ENCODE measurements at places on chromosomes 2 and 18. TPM values are rescaled to one million over a fixed set of nuclear protein-coding genes. Genes with fewer than 3 reads are reported as not detected.
A peak's percentile ranks its signal among the peaks of the same experiment; 100 is the strongest.

The ANKRD30BL gene
- not detected for total RNA-seq

The CCDC74B gene
- total RNA-seq: 0.88 TPM

The FAM110C gene
- 5.1 TPM for total RNA-seq

The RAX gene
- total RNA-seq: not detected

The VWA3B gene
- total RNA-seq: not detected

The GAL3ST2 gene
- 0.58 TPM for total RNA-seq

The HRH4 gene
- 0.65 TPM for total RNA-seq

The TMEM178A gene
- total RNA-seq: 0.43 TPM

The TPO gene
- not detected for total RNA-seq

The FBXO36 gene
- 0.71 TPM for total RNA-seq

The ACTG2 gene
- total RNA-seq: not detected

DNA sequence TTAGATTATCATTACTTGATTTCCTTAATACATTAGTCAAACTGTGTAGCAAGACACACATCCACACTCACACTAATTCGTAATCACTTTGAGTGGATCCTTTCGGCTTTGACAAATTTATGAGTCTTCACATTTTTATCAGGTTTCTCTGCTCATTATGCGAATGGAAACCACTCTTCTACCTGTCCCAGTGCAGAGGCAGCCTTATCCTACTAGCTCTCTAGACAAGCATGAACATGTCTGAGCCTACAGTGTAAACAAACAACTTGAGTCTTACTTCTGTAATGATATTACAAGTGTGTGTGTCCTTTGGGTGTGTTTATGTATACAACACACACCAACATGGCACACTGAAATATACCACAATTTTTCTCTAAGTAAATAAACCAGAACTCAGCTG is 361.9 kb upstream of the CHST9 start:
- no peak overlapping the region for H3K27ac ChIP-seq
- no peaks in the 10 kb centered on the region for H3K36me3 ChIP-seq
- no peak for DNase-seq
- H3K4me3 ChIP-seq: no peak overlapping the region
- H3K27me3 ChIP-seq: no peaks in the 10 kb centered on the region

- H3K4me3 ChIP-seq: no peak overlapping the region
- H3K4me1 ChIP-seq: no peaks in the 10 kb centered on the region
- no peak overlapping the region for H3K27ac ChIP-seq
- H3K36me3 ChIP-seq: no peaks in the 10 kb centered on the region
- H3K27me3 ChIP-seq: peaks cover 12% of the 10 kb centered on the region
Observed at GRCh38 chr18:45213040-45213333, 402.3 kb upstream of the SLC14A2 start.

GRCh38 chr2:169693360-169693759 is 845 bp downstream of the CFAP210 start:
- peaks cover 27% of the 10 kb centered on the region for H3K27me3 ChIP-seq
- H3K4me3 ChIP-seq: peak overlapping the region; percentile 80
- H3K27ac ChIP-seq: peak overlapping the region; percentile 37
- peaks cover 27% of the 10 kb centered on the region for H3K4me1 ChIP-seq
- peaks cover 11% of the 10 kb centered on the region for H3K36me3 ChIP-seq

DNA sequence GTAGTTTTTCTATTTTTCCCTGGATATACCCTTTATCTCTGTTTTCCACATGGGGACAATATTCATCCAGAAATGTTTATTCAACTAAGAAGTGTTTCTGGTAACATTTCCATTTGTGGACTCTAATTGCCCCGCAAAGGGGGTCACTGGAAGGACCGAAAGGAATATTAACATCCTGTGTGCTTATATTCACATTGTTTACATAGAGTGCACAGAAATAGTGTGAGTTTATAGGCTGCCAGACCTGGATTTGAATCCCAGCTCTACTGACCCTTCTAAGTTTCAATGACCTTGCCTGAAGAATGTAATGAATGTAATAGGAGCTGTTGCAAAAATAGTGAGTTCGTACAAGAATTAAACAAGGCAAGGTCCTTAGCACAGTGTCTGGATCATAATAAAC is 152.9 kb upstream of the NCKAP5 start:
- DNase-seq: no peak
- no peak overlapping the region for H3K27ac ChIP-seq
- no peak overlapping the region for H3K4me3 ChIP-seq
- no peaks in the 10 kb centered on the region for H3K4me1 ChIP-seq
- no peaks in the 10 kb centered on the region for H3K36me3 ChIP-seq

DNA sequence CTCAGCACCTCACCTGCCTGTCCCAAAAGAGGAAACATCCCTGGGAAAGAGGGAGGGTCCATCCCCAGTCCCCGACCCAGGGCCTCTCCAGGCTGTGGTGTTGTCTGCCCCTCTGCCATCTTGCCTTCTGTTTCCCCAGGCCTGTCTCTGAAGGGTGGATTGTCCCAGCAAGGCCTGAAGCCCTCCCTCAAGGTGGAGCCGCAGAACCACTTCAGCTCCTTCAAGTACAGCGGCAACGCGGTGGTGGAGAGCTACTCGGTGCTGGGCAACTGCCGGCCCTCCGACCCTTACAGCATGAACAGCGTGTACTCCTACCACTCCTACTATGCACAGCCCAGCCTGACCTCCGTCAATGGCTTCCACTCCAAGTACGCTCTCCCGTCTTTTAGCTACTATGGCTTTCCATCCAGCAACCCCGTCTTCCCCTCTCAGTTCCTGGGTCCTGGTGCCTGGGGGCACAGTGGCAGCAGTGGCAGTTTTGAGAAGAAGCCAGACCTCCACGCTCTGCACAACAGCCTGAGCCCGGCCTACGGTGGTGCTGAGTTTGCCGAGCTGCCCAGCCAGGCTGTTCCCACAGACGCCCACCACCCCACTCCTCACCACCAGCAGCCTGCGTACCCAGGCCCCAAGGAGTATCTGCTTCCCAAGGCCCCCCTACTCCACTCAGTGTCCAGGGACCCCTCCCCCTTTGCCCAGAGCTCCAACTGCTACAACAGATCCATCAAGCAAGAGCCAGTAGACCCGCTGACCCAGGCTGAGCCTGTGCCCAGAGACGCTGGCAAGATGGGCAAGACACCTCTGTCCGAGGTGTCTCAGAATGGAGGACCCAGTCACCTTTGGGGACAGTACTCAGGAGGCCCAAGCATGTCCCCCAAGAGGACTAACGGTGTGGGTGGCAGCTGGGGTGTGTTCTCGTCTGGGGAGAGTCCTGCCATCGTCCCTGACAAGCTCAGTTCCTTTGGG is 47.2 kb downstream of the BOLA3 start:
- peaks cover 14% of the 10 kb centered on the region for H3K36me3 ChIP-seq
- H3K4me3 ChIP-seq: no peak overlapping the region
- DNase-seq: no peak
- no peaks in the 10 kb centered on the region for H3K27me3 ChIP-seq
- H3K4me1 ChIP-seq: no peaks in the 10 kb centered on the region
- H3K27ac ChIP-seq: no peak overlapping the region

GRCh38 chr2:176891857-176892256 is 320.7 kb upstream of the HNRNPA3 start:
- no peak overlapping the region for H3K4me3 ChIP-seq
- no peak for DNase-seq

GRCh38 chr18:47883771-47884413 is 46.6 kb downstream of the SMAD2 start:
- peaks cover 56% of the 10 kb centered on the region for H3K36me3 ChIP-seq
- no peaks in the 10 kb centered on the region for H3K27me3 ChIP-seq
- no peak overlapping the region for H3K27ac ChIP-seq

DNA sequence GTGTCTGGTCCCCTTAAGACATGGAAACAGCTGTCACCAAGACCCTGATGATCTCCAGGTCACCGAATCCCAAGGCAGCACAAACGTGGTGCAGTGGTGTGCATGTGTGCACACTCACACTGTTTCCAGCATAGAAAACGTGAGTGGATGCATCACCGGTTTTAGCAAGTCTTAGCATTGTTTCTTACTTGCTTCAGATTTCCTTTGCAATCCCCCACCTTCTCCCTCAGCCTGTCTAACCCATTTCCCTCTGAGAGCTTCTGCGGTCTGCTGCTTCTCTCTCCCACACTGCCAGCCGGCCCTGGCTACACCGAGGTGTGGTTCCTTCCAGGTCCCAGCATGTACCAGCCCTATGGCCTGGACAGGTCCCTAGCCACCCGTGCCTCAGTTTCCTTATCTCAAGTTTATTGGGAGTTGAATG is 343.4 kb upstream of the HS6ST1 start:
- no peaks in the 10 kb centered on the region for H3K36me3 ChIP-seq
- H3K27ac ChIP-seq: no peak overlapping the region
- peaks cover 12% of the 10 kb centered on the region for H3K27me3 ChIP-seq

GRCh38 chr18:28331551-28331950 is 154.6 kb upstream of the CDH2 start:
- DNase-seq: no peak
- H3K27ac ChIP-seq: no peak overlapping the region
- H3K4me3 ChIP-seq: no peak overlapping the region
- no peaks in the 10 kb centered on the region for H3K27me3 ChIP-seq

DNA sequence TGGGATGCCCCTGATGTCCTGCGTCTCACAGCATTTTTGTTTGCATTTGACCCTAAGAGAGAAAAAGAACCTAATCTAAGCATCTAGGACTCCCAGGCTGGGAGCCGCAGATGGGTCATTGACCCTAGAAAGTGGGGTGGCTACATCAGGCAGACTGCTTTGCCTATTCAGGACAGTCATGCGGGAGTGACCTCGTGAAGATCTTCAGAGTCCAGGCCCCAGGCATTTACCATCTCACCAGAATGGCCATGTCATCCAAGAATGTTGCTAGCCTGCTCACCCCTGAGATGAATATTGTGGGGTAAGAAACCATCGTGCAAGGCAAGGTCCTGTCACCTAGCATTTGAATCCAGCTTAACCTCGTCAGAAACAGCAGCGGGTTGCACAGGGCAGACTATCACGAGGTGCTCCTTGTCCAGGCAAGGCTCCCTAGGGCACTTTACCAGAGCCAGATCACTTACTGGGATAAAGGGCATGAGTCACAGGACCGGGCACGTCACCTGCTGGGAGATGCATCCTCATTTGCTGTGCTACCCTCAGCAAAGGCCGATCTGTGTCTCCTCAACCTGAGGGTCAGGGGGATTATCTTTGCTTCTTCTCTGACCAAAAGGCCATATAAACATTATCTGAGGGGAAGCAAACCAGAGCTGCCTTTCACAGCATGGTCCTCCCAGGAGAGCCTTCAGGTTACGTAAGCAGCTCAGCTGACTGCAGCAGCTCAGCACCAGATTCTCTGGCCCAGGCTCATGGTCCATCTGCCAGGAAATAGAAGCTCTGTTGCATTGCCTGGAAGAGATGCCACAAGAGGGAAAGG is 162.3 kb downstream of the ACKR3 start:
- no peak overlapping the region for H3K27ac ChIP-seq
- DNase-seq: no peak

- H3K27ac ChIP-seq: no peak overlapping the region
- peaks cover 7% of the 10 kb centered on the region for H3K27me3 ChIP-seq
- H3K4me3 ChIP-seq: no peak overlapping the region
- no peak for DNase-seq
Observed at GRCh38 chr2:47219970-47220369, 64.9 kb upstream of the STPG4 start.

GRCh38 chr18:22705328-22705727 is 227.8 kb upstream of the RBBP8 start:
- no peak for DNase-seq
- peaks cover 2% of the 10 kb centered on the region for H3K27me3 ChIP-seq
- H3K4me1 ChIP-seq: no peaks in the 10 kb centered on the region
- no peak overlapping the region for H3K27ac ChIP-seq
- H3K4me3 ChIP-seq: no peak overlapping the region

DNA sequence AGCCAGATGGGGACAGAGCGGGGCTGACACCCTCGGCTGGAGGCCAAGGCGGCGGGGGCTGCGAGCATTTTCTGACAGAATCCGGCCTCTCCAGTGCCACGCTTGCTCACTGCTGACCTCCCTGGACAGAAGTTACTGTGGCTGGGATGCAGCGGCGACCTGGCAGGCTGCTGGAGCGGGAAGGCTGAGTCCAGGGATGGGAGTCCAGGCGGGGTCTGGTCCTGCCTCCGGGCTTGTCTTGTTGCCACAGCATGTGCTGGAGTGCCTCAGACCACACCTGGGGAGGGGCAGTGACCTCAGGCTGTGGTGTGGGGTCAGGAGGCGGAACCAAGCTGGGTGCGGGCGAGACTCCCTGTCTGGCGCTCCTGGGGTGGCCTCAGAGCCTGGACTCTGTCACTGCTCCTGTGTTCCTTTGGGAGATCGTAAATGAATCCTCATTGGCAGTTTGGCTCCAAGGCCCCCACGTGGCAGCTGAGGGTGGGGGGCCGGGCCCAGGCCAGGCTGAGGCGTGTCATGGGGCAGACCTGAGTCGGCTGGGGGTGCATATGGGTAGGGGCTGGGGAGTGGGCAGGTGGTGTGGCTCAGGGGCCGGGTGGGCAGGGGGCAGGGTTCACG is 5.5 kb downstream of the BOK start:
- H3K4me1 ChIP-seq: peaks cover 3% of the 10 kb centered on the region
- no peak for DNase-seq
- H3K4me3 ChIP-seq: no peak overlapping the region
- no peaks in the 10 kb centered on the region for H3K36me3 ChIP-seq

DNA sequence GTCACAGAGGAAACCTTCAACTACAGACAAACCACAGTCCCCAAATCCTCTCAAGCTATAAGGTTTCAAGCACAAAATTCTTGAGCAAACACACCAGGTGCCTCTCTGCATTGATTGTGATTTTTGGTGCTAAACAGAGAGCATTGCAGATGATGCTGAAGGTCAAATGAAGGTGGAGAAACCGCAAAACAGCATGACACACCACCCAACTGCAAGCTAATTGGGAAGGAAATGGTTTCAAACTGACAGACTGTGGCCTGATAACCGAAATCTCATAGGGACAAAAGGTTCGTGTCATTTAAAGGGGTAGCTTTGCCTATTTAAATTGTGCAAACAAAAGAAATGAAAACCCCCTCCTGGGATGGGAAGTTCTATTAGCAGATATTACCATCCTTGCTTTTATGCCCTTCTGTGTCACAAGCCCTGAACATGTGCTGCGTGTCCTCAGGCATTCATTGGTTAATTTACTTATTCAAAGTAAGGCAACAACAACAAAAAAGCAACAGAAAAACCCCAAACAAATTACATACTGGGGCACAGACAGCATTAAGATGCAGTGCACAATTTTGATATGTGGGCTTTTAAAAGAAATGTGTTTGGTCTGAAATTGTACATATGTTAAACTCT is 154.9 kb downstream of the AQP4 start:
- H3K27me3 ChIP-seq: peaks cover 13% of the 10 kb centered on the region
- H3K4me3 ChIP-seq: no peak overlapping the region
- H3K27ac ChIP-seq: no peak overlapping the region
- peaks cover 3% of the 10 kb centered on the region for H3K36me3 ChIP-seq
- DNase-seq: peak; percentile 57
